ENCODE measurements at places on chromosomes 11 and 22. TPM values are rescaled to one million over a fixed set of nuclear protein-coding genes. Genes with fewer than 3 reads are reported as not detected.

The SHISAL1 gene
- not detected for polyA plus RNA-seq

The DEUP1 gene
- polyA plus RNA-seq, result not detected

The TRIM49B gene
- polyA plus RNA-seq, result not detected

The ANGPTL5 gene
- polyA plus RNA-seq, result not detected

The KRTAP5-8 gene
- polyA plus RNA-seq, result not detected

The RIBC2 gene
- polyA plus RNA-seq, result not detected

The RHOD gene
- 2.0 TPM for polyA plus RNA-seq

The LGR4 gene
- not detected for polyA plus RNA-seq

The CHRNA10 gene
- 0.36 TPM for polyA plus RNA-seq

The ZNF214 gene
- polyA plus RNA-seq, result not detected

The TMEM121B gene
- not detected for polyA plus RNA-seq

The CHADL gene
- 0.24 TPM for polyA plus RNA-seq

The GGTLC2 gene
- polyA plus RNA-seq, result not detected

The OR52I2 gene
- not detected for polyA plus RNA-seq

The EPS8L2 gene
- polyA plus RNA-seq, result 13.9 TPM

The PGA5 gene
- polyA plus RNA-seq, result not detected

The NLRP14 gene
- polyA plus RNA-seq, result 0.05 TPM

The PARVG gene
- polyA plus RNA-seq, result 72.0 TPM

All from GM12878 (cell line).